CD4-positive, alpha-beta T cell treated with Interleukin-21 for 1 hour (primary cell): ENCODE measurements at places on chromosomes 16 and 17.

DNA sequence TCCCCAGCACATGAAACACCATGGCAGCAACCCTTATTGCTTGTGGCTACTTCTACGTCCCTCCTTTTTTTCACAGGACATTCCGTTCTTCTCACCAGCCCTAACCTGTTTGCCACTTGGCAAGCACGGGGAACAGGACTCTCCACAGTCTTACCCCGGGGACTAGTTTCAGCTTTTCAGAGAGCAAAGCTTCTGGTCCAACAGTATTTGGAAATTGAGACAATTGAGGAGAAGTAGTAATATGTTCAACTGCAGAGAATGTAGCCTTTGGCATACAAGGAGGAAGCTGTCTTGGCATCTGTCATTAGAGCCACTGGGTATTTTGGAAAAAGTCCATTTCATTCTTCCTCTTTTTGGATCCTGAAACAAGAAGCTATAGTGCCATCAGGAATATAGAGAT is 65.7 kb downstream of the MAP2K6 start:
- DNase-seq = no peak

GRCh38 chr16:78677181-78677731 is 577.8 kb downstream of the WWOX start:
- DNase-seq = no peak

DNA sequence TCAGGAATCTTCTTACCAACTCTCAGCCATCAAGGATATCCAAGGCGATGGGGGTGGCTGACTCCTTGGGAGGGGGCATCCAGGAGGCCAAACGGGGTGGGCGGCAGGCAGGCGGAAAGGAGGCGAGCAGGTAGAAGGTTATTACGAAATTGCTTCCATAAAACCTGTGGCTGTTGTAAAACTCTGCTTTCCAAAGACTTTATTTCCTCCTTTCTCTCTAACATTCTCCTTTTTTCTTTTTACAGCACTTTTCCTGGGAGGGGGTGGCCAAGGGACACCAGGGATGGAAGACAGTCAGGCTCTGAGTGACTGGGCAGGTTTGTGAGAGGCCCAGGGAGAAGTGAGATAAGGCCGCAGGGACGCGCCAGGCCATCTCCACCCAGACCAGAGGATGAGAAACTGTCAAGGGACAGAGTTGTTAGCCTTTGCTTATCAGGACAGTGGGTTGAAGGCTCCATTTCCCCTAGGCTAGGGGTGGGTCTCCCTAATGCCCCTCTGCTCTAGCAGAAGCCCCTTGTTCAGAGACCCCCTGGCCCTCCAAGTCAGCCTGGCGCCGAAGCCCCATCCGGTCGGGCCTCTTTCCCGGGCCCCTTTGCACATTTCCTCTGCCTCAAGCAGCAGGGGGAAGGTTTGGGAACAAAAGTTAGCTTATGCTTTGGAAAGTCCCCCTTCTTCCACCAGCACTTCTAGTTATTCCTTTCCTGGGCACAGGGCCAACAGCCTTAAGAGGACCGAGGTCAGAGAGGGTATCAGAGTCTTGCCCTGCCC is 5.0 kb upstream of the HOXB9 start:
- no peak for DNase-seq

DNA sequence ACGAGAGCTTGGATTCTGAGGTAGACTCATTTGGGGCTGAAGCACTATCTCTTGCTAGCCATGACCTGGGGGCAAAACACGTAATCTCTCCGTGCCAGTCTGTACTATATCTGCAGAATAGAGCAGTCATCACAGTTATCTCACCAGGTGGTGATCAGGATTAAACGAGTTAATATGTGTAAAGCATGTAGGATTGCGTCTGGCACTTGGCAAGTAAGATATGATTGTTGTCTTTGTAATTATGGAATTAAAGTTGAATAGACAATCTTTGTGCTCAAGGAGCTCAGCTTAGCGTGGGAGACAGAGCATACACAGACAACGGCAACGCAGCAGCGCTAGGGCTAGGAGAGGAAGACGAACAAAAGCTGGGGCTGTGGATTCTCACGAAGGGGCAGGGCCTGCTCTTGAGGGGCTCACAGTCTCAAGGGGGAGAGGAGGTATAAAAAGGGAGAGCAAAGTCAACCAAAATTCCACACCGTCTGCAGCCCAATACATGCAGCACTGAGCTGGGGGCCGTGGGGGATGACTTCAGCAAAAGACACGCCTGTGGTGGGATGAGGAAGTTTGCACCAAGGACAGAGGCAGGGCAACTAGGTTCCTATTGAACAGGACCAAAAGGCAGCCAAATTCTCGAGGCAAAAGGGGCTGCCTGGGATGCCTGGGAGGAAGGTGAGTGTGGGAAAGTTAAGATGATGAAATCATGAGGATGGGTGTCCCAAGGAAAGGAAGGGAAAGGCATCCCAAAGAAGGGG is 68.6 kb downstream of the SDK2 start:
- DNase-seq = no peak

GRCh38 chr17:77455111-77455890 is 314.5 kb downstream of the SEC14L1 start:
- DNase-seq = no peak

GRCh38 chr16:47634727-47635126 is 173.6 kb downstream of the PHKB start:
- DNase-seq = no peak

DNA sequence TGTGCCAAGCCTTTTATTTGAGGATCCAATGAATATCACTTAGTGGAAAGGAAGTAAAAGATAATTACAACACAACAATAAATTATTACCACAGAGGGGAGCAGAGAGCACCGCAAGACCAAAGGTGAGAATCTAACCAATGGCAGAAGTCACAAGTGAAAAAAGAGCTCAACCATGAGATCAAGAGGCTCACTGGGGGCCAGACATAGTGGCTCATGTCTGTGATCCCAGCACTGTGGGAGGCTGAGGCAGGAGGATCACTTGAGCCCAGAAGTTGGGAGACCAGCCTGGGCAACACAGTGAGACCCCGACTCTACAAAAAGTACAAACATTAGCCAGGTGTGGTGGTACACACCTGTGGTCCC is 17.7 kb downstream of the ANKRD11 start:
- peak; percentile 25 for DNase-seq

GRCh38 chr17:31580316-31580705 is 188.8 kb downstream of the RAB11FIP4 start:
- DNase-seq = no peak

DNA sequence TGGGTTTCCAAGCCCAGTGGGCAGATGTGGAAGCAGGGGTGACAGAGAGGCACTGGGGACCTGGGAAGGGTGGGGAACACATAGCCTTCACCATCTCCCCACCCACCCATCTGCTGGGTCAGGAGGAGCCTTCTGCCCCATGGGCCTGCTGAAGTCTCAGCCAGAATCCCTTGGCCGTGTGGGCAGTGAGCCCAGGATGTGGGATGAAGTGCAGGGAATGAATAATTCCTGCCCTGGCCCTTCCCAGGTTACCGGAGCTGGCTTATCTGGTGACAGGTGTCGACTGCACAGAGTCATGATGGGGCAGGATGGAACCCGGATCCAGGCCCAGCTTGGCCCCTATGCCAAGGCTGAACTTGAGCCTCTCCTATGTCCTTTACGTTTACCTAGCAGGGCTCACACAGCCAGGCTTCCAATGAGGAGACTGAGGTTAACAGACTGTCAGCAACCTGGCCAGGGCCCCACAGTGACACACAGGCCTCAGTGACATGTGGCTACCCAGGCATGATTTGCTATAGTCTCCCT is 17.5 kb downstream of the ATP2A3 start:
- no peak for DNase-seq
